ENCODE measurements at places on chromosomes 5 and 9. TPM values are rescaled to one million over a fixed set of nuclear protein-coding genes. Genes with fewer than 3 reads are reported as not detected.

Gene IFNA17
- not detected for total RNA-seq

Gene IL31RA
- 0.82 TPM for total RNA-seq

Gene PCA3
- not detected for total RNA-seq

Gene LARP1
- total RNA-seq, result 22.1 TPM

Gene C7
- total RNA-seq, result 15.8 TPM

Gene FGD3
- total RNA-seq, result not detected

Gene RLN2
- not detected for total RNA-seq

Gene COL23A1
- total RNA-seq, result 0.08 TPM

Gene SOX30
- not detected for total RNA-seq

Gene IL13
- not detected for total RNA-seq

Gene SH3RF2
- total RNA-seq, result 0.59 TPM

Gene CAMK4
- 1.7 TPM for total RNA-seq

Gene PCDHB15
- 0.70 TPM for total RNA-seq

Gene ADCY2
- under 0.01 TPM for total RNA-seq

Gene CYSRT1
- 0.12 TPM for total RNA-seq

Gene TCF7
- 0.94 TPM for total RNA-seq

Gene OMD
- 1.9 TPM for total RNA-seq

Gene SLC34A1
- not detected for total RNA-seq

Gene PCDHGA2
- 1.2 TPM for total RNA-seq

Gene ARHGEF37
- total RNA-seq, result 1.4 TPM

Gene PCDHA9
- under 0.01 TPM for total RNA-seq

Gene TNC
- 34.2 TPM for total RNA-seq

Gene SH2D3C
- 0.08 TPM for total RNA-seq

Gene PCDHB12
- 0.23 TPM for total RNA-seq

Gene CCIN
- total RNA-seq, result 2.2 TPM

Gene MARCOL
- not detected for total RNA-seq

Gene FABP6
- total RNA-seq, result not detected

Gene SHROOM1
- total RNA-seq, result 1.1 TPM

Gene CATSPER3
- total RNA-seq, result not detected

Gene SLC35D2
- total RNA-seq, result 8.1 TPM

Gene PCDHGC5
- total RNA-seq, result 1.8 TPM

Gene STPG3
- not detected for total RNA-seq

Gene MZB1
- total RNA-seq, result not detected

Gene VCAN
- 735 TPM for total RNA-seq

Gene NKD2
- total RNA-seq, result 0.70 TPM

Gene NR5A1
- not detected for total RNA-seq

Gene SHC3
- total RNA-seq, result 36.8 TPM

Gene TICAM2
- total RNA-seq, result 1.4 TPM

Gene GABRA1
- not detected for total RNA-seq

Gene ZER1
- 17.9 TPM for total RNA-seq

Gene PCDHGA9
- 1.7 TPM for total RNA-seq

Gene PDE6A
- not detected for total RNA-seq

Gene SLC1A1
- 14.2 TPM for total RNA-seq

Gene FAM78A
- total RNA-seq, result 0.59 TPM

Gene TMEM167A
- 65.8 TPM for total RNA-seq

Gene UNC13B
- 22.3 TPM for total RNA-seq

Gene DAB2IP
- 7.7 TPM for total RNA-seq

Gene ZNF366
- total RNA-seq, result under 0.01 TPM

Gene ELL2
- 18.0 TPM for total RNA-seq

Gene PAPPA
- total RNA-seq, result 62.5 TPM

Gene IFNK
- total RNA-seq, result not detected

Gene GDA
- total RNA-seq, result not detected

Gene FKTN
- total RNA-seq, result 15.1 TPM

Gene ANKRD31
- total RNA-seq, result 0.08 TPM

Gene BARX1
- total RNA-seq, result not detected
